Spinal cord (tissue), 10 donors: ENCODE measurements at places on chromosomes 7 and 10.

DNA sequence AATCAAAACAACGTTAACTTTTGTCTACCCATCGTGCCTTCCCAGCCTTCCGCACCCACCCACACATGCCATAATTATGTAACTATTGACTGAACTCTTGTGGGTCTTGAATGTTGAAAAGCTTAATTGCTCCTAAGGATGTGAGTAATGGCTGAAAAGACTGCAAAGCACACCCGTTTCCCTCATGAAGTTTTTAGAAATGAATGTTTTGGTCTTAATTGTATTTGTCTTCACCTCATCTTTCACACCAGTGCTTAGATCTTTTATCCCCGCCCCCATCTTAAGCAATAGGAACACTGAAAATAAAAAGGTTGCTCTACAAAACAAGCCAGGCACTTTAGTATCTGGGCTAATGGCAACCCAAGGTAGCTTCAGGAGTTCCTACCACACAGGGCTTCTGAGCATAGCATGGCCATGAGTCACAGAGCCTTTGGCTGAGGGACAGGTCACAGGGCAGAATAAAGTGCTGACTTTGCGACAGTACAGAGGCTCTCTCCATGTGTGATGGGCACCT lies 690.5 kb downstream of the PARD3 start:
- no peak for DNase-seq

DNA sequence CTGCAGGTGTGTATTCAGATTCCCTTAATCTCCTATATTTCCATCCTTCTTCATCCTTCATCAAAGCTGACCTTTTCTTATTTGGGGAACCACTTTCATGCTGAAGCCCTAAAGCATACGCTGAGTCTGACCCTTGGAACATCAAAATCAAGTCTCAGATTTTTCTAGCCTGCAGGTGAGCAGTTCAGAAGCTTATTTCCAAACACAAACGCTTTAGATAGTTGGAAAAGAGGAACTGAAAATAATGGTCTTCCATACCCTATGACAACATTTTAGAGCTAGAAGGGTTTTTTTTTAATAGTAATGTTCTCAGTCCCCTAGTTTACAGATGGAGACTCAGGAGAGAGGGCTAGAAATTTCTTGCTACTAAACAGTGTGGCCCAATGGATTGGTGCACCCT lies 1.6 kb upstream of the AGK start:
- no peak for DNase-seq

GRCh38 chr10:127526161-127526560 lies 22.9 kb upstream of the NPS start:
- no peak for DNase-seq

- DNase-seq = no peak
Observed at GRCh38 chr7:151095123-151095797, 9.0 kb downstream of the AGAP3 start.

GRCh38 chr7:30479202-30480120 lies 877 bp upstream of the NOD1 start:
- no peak for DNase-seq

- no peak for DNase-seq
Observed at GRCh38 chr10:54011117-54011516, 789.9 kb downstream of the PCDH15 start.

DNA sequence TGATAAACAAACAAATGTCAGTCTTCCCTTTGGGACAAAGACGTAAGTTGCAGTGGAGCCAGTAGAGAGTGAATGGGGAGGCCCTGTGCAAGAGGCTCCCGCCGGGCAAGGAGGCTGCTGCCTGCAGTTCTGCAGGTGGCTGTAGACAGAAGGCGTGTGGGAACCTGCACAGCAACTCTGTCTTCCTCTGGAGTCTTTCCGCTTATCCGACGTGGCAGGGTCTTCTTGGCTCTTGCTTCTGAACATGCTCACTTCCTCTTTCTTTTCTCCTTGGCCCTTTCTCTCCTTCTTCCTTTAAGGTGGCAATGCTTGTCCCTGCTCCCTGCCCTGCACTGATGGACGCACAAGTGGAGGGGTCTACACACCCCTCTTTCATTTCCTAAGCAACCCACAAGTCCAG lies 122.5 kb downstream of the HIPK2 start:
- DNase-seq = no peak

DNA sequence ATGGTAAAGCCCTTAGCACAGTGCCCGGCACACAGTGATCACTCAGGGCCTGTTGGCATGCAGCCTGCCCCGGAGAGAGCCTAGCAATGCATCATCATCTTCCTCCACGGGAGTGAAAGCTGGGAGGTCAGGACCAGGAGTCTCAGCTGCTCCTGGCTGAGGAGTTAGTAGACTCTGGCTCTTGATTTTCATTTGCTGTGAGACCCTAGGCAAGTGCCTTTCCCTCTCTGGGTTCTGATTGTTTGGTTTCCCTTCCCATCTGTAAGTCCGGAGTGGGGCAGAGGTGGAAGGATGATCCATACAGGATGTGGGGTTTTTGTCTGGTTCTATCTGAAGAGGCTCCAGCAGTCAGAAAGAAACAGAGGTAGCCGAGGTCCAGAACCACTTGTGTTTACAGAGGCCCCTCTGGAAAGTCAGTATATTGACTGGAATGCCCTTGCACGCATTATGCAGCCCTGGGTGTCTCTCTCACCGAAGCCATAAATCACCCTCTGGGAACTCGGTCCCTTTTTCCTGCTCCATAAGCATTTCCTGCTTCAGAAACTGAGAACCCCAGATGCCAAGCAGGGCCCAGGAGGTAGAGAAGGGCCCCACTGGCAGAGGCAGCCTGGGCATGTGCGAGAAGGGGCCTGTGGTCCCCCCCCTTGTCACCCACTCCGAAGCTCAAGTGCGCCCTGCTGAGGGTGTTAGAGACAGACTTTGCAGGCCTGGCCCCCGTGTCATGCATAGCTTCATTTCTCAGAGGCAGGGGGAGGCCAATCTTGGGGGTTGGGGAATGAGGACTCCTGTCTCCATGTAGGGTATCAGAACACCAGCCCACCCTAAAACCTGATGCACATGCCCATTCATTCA lies 8.5 kb downstream of the UNC5B start:
- DNase-seq = no peak

DNA sequence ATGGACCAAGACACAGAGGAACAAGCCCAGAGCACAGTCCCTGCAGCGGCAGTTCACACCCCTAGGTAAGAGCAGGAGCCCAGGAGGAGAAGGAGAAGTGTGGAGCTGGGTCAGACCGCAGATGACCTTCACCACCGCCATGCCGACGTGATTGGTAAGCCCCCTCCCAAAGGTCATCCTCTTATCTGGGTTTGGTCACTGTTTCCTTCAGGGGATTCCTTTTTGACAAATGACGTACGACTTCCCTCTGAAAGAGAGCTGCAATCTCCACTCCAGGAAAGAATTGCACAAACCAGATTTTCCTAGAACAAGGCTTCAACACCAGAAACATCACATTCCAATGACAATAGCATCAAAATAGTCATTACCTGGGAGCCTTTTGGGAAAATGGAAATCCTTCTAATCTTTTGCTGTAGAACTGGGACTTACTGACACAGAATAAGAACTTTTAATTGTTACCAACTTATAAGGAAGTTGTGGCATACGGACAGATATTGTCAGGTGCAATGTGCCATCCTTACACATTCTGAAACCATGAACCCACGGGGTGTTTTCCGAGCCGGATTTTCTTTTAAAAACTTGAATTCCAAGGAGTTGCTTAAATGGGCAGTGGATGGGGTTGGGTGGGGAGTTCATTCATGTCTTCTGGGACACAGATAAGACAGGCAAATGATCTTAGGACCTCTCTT lies 20.8 kb upstream of the ADAM12 start:
- DNase-seq = no peak

DNA sequence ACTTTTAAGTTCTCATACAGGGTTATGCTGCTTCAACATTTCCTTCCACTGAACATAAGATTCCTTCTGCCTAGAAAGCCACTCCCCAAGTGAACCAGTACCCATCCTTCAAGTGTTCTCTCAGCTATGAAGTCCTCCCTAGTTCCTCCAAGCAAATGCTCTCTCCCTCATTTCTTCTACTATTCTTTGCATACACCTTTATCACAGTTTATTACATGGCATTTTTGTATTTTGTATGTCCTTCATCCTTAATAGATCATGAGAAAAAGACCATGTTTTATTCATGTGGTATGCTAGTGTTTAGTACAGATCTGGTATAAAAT lies 1.9 kb downstream of the SYPL1 start:
- DNase-seq = no peak

DNA sequence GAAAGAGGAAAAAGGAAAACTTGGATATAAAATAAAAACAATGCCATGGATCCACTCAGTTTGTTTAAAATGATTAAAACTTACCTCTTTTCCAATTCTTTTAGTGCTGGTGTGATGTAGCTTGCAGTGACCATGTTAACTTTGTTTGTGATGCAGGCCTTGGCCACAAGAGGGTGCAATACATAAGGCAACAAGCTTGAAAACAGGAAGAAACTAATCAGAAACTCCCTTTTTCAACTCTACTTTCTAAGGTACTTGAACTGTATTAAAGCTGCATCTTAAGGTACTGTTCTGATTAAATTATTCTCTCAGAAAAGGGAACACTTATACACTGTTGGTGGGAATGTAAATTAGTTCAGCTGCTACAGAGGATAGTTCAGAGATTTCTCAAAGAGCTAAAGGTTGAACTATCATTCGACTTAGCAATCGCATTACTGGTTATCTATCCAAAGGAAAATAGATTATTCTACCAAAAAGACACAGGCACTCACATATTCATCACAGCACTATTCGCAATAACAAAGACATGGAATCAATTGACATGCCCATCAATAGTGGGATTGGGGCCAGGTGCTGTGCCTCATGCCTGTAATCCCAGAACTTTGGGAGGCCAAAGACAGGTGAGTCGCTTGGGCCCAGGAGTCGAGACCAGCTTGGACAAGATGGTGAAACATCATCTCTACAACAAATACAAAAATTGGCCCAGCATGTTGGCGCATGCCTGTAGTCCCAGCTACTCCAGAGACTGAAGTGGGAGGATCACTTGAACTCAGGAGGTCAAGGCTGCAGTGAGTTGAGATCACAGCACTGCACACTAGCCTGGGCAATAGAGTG lies 50.9 kb downstream of the AASS start:
- peak; percentile 57 for DNase-seq

DNA sequence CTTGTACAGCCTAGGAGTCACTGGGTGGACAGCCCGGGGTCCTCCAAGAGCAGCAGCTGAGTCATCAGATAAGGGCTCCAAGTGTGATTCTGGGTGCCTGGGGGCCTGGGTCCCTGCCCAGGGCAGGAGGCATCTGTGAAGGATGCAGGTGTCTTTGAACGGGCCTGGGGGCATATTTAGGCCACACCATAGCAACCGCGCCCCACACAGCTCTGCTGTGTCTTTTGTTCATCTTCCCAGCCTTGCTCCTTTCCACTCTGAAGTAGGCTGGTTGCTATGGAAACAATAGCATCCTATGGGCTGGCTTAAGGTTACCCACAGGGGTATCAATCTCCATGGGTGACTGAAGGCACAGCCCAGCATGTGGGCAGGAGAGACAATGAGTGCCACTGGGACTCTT lies 324.7 kb downstream of the TCERG1L start:
- DNase-seq = no peak
